CD4-positive, CD25-positive, alpha-beta regulatory T cell (primary cell): ENCODE measurements at places on chromosomes 1 and 21. TPM values are rescaled to one million over a fixed set of nuclear protein-coding genes. Genes with fewer than 3 reads are reported as not detected.
A peak's percentile ranks its signal among the peaks of the same experiment; 100 is the strongest.

GPR161 gene
- polyA plus RNA-seq: not detected

LRRC3 gene
- polyA plus RNA-seq: 0.39 TPM

RNU1-4 gene
- 23.7 TPM for polyA plus RNA-seq

ZSWIM5 gene
- polyA plus RNA-seq: 0.23 TPM

SH2D5 gene
- not detected for polyA plus RNA-seq

GPR37L1 gene
- 0.09 TPM for polyA plus RNA-seq

B3GALT2 gene
- 1.2 TPM for polyA plus RNA-seq

DNA sequence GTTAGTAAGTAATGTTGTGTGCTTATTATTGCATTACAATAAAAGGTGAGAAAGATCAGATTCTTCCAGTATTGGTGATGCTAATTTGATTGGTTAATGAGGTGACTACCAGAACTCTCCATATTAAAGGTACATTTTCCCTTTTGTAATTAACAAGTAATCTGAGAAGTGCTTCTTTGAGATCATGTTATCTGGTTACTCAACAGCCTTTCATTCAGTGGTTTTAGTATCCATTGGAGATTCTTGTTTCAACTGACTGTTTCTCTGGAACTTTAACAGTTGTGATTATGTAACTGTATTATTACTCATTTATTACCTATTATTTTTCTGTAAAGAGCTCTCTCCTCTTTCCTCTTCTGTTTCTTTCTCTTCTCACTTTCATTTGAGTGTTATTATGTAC is 86.7 kb downstream of the PEX14 start:
- no peak for DNase-seq

- no peak for DNase-seq
Measured at GRCh38 chr1:2166254-2166653, 28.3 kb downstream of the FAAP20 start.

DNA sequence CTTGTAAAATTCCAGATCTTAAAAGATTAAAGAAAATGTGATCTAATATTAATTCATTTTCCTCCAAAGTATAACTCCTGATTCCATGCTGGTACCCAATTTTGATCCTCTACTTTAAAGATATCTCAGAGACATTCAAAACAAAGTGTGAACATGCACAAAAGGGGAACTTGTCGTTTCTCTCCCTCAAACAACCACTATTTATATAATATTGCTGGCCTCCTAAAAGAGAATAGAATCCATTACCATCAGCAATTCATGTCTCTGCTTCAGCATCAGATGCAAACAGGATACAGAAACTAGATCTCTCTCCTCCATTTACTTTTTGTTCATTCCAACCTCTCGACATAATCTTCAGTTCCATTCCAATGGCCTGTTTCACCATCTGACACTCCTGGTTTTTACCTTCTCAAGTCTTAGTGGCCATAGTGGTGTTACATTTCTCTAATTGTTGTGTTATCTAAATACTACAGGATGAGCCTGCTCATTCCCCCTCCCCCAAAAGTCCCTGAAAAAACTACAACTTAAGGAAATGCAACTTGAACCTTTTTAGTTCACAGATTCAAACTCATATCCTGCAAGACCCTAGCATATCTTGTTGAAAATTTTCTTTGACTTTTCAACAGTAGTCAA is 4.1 kb downstream of the NRIP1 start:
- no peak for DNase-seq

DNA sequence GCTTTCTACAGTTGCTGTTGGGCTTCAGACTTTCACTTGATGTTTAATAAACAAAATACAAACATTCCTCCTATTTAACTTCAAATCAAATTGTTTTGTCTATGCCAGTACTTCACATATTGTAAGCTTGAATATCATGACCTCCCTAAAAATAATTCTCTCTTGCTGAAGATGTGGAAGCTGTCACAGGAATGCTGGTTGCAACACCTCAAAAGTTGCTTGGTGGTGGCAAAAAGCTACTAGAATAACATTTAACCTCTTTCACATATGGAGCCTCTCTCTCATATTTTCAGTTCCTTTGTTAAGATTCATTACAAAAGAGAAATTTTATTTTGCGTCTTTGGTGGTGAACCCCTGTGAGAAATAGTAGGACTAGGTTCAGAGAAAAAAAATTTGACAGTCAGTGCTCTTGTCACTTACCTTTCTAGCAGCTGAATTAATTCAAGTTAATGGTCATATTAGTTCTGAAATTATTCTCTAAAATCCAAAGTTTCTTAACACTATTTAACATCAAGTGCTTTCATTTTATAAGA is 25.5 kb upstream of the F13B start:
- no peak for DNase-seq

DNA sequence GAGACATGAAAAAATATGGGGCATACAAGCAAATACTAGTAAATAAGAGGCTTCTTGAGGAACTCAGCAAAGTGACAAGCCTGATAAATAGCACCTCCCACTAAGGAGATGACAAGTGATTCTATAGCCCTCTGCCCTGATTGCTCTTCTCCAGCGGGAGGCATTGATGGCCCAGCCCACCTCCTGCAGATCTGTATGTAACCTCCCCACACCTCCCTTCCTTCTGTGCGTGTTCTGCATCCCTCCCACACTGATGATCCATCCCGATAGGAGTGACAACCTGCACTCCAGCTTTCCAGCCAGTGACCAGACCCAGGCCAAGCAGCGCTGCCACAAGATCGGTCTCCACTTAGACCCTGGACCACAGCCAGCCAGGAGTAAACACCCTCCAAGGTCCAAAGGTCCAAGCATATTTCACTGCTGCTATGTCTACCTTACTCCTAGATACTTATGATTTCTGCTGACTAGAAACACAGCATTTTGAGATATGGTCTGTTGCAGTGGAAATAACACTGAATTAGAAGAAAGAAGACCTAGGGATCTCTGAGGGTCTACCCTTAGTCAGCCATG is 176.1 kb downstream of the BRINP2 start:
- no peak for DNase-seq

DNA sequence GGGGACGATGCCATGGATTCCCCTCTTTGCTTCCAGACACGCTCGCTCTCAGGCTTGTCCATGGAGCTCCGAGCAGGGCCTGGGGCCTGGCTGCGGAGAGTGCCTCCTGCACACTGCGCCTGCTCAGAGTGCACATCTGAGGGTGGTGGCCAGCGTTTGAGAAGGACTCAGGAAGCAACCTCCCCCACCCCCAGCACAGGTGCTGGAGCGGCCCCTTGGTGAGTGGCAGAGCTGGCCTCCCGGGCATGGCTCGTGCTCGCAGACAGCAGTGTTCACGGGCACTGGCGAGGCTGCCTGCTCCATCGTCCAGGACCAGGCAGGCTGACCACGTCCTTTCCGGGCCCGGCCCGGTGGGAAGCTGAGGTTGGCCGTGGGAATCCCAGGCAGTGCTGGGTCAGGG is 2.8 kb downstream of the SPATC1L start:
- no peak for DNase-seq

GRCh38 chr1:97849345-97850340 is 71.2 kb downstream of the DPYD start:
- no peak for DNase-seq

DNA sequence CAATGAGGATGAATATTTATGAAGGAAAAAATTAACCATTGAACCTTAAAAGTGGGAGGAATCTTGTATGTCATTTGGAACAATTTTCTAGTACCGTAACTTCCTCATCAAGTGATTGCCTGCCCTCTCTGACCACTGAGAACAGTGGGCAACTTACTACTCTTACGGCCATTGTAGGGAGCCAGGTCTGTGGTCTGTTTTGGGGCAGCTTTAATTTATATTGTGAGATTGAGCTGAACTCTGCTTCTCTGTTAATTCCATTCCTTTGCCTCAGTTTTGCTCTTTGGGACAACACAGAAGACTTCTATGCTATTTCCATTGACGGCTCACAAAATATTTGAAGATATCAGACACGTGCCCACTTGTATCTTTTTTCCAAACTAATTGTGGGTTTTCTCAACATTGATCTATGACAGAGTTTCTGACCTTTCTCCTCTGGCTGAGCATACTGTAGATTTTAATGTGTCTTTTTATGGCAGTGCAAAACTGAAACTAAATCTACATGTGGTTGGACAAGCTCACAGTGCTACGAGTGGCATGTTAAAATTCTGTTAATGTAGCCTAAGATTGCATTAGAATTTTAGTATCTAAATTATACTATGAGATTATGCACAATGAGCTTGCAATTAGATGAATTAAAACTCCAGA is 27.8 kb upstream of the ZNF281 start:
- DNase-seq: peak; percentile 31

GRCh38 chr1:224205438-224205840 is 22.4 kb downstream of the DEGS1 start:
- DNase-seq: peak; percentile 41

GRCh38 chr1:86423473-86423872 is 498 bp upstream of the CLCA2 start:
- no peak for DNase-seq

- DNase-seq: no peak
Measured at GRCh38 chr1:41394369-41394744, 33.1 kb downstream of the FOXO6 start.

GRCh38 chr1:66607458-66607857 is 73.5 kb downstream of the SGIP1 start:
- DNase-seq: no peak

GRCh38 chr21:37000381-37000780 is 6.1 kb upstream of the RIPPLY3 start:
- DNase-seq: no peak

DNA sequence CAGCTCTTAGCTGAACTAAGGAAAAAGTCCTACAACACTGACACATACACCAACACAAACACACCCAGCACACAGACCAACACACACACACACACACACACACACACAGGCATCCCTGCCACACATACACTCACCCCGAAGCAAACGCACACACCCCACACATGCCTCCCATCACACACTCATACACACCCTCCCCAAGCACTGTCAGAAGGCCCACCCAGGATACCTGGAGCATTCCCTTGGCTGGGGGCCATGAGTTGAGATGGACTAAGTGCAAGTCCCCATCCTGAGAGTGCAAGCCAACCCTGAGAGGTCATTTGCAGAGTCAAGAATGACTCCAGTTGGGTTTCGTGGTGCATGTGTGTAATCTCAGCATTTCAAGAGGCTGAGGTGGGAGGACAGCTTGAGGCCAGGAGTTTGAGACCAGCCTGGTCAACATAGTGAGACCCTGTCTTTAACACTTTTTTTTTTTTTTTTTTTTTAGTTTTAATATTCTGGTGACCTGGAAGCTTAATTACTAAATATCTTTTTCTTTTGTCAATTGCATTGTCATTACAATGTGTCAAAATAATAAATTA is 117.3 kb downstream of the RHOU start:
- DNase-seq: no peak

DNA sequence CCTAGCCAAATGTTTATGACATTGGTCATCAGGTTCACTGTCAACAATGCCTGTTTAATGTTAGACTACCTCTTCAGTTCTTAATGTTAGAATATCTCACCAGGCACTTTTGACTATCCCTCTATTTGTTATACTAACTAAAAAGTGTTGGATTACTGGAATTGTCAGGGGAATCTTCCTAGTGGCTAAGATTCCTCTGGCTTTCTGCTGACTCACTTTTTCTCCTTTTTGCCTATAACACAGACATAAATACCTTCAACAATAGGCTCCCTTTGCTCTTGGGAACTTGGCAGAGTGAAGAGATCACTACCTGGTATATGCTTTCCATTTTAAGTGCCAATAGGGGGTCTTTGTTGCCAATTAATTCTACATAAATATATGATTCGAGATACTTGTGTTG is 68.5 kb downstream of the TMEM200B start:
- DNase-seq: no peak

DNA sequence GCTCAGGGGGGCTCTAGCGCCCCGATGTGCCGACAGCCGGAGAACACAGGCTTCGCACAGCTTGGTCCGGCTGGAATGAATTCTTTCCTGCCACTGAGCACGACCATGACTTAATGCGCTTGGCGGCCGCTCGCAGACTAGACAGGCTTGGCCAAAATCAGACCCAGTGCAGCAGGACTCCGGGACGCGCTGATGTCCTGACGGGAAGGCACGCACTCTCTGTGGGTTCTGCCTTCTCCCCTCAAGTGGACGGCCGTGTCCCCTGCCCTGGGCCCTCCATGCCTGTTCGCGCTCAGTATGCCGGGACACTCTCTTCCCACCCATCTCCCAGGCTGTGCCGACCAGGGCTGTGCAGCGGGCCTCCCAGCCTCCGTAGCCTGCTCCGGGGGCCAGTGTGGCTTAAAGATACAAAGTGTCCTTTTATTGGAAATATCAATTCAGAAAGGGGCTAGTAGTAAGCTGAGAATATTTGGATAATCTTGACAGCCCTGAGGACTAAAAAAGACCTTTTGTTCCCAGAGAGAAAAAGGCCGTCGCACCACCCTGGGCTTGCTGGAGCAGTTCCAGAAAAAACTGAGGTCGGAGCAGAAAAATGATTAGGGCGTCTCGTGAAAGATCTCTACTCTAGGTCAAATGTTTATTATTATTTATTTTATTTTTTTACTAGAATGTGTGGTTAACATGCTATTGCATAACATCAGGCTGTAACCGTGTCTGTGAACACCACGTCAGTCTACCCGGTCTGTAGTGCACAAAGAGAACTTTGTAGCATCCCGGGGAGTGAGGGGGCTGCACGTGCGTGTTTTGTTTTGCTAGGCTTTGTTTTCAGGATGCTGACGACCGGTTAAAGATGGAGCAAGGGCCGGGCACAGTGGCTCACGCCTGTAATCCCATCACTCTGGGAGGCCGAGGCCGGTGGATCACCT is 88.1 kb upstream of the ARHGEF16 start:
- DNase-seq: no peak
